ENCODE measurements at places on chromosomes 5 and 9.

GRCh38 chr9:88818495-88819201 lies 172.6 kb upstream of the S1PR3 start:
- no peak for DNase-seq

GRCh38 chr9:31582071-31582470 lies 802.4 kb upstream of the ACO1 start:
- no peak for DNase-seq

- no peak for DNase-seq
These were observed 547.8 kb downstream of the CCDC171 start for GRCh38 chr9:16100537-16101091.

- DNase-seq = no peak
These were observed 552.4 kb upstream of the ZNF608 start for GRCh38 chr5:125298746-125299379.

DNA sequence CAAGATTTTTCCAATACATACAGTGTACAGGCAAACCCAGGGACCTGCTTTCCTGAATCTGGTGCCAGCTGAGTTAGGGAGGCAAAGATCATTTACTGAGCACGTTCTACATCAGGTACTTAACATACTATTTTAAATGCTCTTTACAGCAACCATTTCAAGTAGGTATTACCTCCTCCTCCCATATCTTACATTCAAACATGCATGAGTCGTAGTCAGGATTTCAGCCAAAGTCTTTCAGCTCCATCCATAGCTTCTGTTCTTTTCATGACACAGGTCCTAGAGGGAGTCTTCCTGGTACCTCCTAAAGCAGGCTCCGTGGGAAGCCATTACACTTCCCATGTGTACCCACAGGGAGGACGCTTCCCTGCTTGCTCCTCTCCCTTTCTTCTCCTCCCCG lies 11.7 kb downstream of the KCNV2 start:
- no peak for DNase-seq

DNA sequence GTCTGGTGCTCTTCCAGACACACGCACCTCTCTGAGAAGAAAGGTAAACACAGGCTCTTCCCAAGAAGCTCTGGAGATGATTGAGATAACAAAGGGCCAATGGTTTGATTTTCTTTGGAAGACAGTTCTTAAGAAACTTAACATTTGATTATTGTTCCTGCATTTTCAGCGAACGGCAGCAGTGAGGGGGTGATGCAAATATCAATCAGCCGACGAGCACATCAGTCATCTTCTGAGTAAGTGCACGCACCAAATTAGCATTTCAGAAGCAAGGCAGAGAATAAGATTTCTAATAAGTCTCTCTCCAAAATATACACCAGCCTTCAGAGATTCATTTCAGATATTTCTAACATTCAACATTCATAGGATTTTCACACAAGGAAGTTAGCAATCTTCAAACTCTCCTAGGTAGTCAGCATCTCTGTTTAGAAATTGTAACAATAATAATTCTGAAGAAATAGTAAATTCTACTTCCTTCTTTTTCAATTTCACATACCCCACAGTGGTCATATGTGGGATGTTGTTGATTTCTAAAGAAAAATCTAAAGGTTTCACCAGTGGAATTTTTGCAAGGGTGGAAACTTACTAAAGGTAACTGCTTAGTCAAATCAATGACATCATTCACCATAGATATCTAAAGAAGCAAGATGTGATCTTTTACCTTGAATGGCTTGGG lies 250.3 kb downstream of the SEC61B start:
- DNase-seq = no peak

- DNase-seq = no peak
These were observed 7.5 kb downstream of the SURF4 start for GRCh38 chr9:133368249-133368881.

DNA sequence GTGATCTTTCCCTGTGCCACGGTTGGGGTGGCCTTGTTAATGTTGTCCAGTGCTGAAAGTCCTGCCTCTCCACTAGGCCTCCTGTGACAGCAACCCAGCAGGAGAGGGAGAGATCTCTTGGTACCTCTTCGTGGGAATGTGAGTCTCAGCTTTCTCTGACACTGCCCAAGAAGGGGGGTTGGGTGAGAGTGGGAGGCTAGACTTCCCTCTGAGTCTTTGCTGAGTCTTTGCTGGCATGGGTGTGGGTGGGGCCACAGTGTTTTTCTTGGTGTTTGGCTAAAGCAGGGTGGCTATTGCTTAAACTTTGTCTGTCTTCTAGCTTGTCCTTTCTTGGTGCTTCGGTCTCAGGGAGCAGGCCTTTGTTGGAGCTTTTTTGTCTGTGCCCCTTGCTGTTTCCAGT lies 145.6 kb downstream of the GNA14 start:
- DNase-seq = no peak

- DNase-seq = no peak
These were observed 1809.2 kb upstream of the ACO1 start for GRCh38 chr9:30575218-30575617.

DNA sequence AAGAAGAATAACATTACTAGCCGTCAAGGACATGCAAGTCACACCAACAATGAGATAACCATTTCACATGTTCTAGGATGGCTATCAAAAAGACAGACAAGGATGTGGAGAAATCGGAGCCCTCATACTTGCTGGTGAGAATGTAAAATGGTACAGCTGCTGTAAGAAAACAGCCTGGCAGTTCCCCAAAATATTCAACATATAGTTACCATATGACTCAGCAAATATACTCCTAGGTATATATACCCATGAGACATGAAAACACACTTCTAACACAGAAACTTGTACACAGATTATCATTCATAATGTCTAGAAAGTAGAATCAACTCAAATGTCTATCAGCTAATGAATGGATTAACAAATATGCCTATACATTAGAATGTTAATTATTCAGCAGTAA lies 105.4 kb upstream of the PCAT7 start:
- DNase-seq = no peak

- DNase-seq = no peak
These were observed 293.0 kb downstream of the SPOCK1 start for GRCh38 chr5:137206030-137206715.

DNA sequence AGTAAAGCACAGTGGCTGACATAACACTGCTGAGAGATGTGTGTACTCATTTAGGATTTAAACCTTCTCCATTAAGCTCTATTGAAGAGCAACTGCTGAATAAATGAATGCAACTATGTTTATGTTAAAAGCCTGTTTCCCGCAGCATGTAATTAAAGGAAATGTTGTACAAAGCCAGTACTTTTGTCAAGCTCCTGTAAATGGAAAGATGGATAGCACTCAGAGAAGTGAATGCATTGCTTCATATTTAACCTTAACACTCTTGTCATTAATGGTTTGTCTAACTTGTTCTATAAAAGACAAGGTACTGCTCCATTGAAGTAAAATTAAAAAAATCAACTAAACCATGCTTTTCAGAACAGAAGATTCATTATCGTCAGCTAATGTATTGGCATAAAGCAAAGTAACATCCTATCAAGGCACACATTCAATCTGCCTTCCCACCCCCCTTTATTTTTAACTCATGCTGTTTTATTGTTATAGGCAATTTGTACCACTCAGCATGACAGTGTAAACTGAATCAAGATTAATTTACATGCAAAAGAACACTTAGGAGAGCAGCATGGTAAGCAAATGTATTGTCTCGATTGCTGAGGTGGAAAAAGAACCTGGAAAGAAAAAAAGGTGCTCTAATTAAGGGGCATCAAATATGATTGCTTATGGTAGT lies 240.9 kb upstream of the TBCA start:
- DNase-seq = no peak

All from ACHN (cell line).